ENCODE measurements at places on chromosomes 11 and 22. TPM values are rescaled to one million over a fixed set of nuclear protein-coding genes. Genes with fewer than 3 reads are reported as not detected.

GRCh38 chr22:47195156-47195483 is 432.7 kb downstream of the TBC1D22A start:
- no peak for DNase-seq

DNA sequence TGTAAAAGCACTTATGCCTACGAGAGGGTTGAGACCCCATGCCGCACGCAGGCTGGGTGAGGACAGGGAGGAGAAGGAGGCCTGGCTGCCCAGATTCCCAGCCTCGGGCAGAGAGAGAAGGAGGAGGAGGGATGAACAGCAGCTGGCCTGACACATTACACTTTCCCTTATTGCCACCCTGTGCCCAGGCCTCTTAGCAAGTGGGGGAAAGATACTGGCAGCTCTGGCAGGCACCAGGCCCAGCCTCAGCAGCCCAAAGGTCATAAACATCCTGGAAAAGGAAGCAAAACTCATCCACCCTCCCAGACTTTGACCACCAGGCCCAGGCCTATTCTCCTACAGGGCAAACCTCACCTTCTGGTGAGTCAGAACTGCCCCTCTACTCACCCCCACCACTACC is 4.7 kb downstream of the PLAAT3 start:
- no peak for DNase-seq

DNA sequence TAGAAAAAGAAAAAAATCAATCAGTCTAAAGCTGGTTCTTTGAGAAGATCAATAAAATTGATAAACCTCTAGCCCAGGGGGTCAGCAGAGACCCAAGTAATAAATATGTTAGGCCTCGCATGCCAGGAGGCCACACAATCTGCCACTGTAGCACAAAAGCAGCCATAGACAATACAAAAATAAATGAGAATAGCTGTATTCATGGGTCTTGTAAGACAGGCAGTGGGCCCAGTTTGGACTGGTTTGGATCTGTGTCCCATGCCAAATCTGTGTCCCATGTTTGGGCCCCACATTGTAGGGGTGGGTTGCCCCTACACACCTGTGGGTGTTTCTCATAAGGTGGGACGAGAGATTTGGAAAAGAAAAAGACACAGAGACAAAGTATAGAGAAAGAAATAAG is 6.6 kb upstream of the PLAAT4 start:
- DNase-seq = no peak

GRCh38 chr11:22473586-22473985 is 135.4 kb downstream of the SLC17A6 start:
- no peak for DNase-seq

GRCh38 chr11:104191124-104191523 is 27.2 kb upstream of the PDGFD start:
- DNase-seq = no peak

GRCh38 chr11:76141901-76142588 is 64.3 kb downstream of the WNT11 start:
- DNase-seq = no peak

- DNase-seq = no peak
These were observed 114.6 kb upstream of the BID start for GRCh38 chr22:17888855-17889254.

- no peak for DNase-seq
These were observed 17.5 kb downstream of the PDGFD start for GRCh38 chr11:104146421-104146820.

DNA sequence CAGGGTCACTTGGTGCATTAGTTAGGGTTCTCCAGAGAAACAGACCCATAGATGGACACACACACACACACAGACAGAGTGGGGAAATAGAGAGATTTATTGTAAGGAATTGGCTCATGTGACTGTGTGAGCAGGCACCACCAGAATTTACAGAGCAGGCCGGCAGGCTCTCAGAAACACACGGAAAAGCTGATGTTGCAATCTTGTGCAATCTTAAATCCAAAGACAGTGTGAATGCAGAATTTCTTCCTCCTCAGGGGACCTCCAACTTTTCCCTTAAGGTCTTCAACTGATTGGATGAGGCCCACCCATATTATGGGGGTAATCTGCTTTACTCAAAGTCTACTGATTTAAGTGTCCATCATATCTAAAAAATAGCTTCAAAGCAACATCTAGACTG is 49.8 kb downstream of the APIP start:
- DNase-seq = no peak

GRCh38 chr11:123519055-123519796 is 89.2 kb downstream of the GRAMD1B start:
- no peak for DNase-seq

DNA sequence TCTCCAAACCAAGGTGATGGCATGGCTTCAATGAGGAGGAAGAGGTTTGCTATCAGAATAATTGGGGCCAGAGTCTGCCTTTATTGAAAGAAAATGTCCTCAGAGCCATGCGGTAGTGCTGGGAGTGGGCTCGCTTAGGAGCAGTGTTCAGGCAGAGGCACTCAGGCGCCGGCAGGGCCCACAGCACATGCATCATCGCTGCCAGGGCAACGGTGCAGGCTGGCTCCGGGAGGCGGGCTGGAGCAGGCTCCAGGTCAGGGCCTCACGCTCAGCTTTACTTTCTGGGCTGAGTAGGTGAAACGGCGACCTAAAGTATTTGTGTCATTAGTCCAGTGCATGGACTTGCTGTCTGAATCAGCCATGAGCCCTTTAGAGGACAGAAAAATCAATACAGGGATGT is 169.9 kb upstream of the CCDC90B start:
- no peak for DNase-seq

DNA sequence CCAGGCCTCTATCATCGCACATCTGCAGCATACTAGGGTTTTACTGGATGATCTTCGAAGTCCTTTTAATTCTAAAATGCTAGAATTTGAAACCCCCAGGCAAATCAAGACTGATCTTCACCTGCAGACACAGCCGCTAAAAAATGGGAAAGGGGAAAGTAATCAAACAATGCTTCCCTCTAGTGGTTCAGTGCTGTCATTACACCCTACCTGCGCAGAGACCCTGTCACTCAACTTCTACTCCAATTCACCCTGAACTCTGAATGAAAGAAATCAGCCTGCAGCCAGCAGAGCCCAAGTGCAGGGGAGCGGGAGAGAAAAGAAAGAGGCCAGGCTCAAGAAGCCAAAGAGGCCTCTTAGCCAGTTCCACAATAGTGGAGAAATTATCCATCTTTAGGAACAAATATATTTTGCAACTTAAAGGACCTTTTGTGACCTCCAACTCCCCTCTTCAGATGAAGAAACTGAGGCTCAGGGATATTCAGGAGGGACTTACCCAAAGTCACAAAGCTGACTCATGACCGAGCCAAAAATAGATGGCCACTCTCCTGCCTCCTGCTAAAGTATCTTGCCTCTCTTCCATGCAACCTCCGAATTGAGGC is 33.0 kb downstream of the SERGEF start:
- no peak for DNase-seq

DNA sequence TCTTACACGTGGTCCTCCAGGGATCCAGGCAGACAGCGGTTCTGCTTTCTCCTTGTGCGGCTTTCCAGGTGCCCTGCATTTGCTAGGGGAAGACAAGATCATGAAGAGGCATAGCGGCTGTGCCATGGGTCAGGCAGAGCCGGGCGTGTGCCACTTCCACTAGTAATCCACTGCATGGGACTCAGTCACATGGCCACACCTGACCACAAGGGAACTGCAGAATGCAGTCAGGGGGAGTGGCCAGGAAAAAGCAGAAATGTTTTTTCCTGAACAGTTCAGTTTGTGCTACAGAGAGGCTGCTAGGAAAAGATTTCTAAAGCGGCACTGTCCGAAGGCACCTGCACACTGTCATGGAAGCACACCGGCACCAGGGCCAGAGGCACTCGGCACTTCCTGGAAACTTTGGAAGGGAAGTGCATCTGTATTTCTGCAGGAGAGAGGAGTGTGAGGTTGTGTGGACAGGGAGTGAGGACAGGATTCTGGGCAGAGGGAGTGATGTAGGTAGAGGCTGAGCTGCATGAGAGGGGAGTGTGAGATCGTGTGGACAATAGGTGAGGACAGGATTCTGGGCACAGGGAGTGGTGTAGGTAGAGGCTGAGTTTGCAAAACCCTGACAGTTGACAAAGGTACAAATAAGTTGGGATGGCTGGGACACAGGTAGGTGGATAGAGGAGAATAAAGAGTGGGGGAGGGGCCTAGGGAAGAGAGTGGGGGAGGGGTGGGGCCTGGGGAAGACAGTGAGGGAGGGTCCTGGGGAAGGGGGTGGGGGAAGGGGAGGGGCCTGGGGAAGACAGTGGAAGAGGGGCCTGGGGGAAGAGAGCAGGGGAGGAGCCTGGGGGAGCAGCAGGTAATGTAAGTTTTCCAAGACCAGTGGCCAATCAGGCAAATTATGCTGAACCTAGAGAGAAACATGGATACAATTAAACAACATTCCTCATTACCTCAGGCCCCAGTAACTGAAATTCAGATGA is 1436.3 kb downstream of the TBC1D22A start:
- DNase-seq = no peak

GRCh38 chr11:16899708-16900303 is 114.4 kb downstream of the PLEKHA7 start:
- no peak for DNase-seq

- no peak for DNase-seq
These were observed 536 bp downstream of the YWHAH start for GRCh38 chr22:31944700-31945442.

DNA sequence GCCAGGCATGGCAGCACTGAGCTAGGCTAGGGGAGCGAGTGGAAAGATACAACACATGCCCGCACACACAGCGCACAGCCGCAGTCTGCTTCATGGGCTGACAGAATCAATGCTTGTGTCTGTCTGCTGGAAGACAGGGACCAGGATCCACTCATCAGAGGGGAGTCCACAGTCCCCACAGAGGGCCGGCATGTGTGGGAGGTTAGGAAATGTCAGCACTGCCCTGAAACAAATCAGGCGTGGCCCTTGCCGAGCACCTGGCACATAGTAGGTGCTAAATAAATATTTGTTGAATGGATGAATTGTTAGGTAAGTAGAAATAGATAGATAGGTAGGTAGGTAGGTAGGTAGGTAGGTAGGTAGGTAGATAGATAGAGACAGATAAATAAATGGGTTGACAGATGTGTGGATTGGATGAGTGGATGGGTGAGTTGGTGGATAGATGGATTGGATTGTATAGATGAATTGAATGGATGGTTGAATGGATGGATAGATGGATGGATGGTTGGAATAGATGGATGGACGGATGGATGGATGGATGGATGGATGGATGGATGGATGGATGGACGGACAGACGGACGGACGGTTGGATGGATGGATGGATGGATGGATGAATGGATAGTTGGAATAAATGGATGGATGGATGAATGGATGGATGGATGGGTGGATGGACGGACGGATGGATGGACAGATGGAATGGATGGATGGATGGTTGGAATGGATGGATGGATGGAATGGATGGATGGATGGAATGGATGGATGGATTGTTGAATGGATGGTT is 3.3 kb downstream of the SLC22A12 start:
- DNase-seq = no peak

GRCh38 chr11:26849036-26849435 is 127.2 kb upstream of the SLC5A12 start:
- DNase-seq = no peak

DNA sequence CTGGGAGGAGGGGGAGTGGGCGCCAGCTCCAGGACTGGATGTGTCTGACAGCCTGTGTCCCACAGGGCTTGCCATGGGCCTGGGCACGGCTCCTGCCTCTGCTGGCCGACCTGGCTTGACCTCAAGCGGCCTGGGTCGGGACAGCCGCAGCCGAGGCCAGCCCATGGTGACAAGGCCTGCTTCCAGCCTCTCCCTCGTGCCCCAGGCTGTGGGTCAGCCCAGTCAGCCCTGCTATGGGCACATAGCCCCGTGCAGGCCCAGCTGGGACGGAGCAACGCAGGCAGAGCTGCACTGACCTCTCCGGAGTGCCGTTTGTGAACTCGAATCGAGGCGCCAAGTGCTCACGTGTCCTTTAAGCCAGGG is 17.9 kb downstream of the OSBPL5 start:
- no peak for DNase-seq

- DNase-seq = peak; percentile 32
These were observed 1.0 kb upstream of the PPP6R2 start for GRCh38 chr22:50341977-50342650.

- no peak for DNase-seq
These were observed 27.2 kb upstream of the MYO18B start for GRCh38 chr22:25714739-25715138.

DNA sequence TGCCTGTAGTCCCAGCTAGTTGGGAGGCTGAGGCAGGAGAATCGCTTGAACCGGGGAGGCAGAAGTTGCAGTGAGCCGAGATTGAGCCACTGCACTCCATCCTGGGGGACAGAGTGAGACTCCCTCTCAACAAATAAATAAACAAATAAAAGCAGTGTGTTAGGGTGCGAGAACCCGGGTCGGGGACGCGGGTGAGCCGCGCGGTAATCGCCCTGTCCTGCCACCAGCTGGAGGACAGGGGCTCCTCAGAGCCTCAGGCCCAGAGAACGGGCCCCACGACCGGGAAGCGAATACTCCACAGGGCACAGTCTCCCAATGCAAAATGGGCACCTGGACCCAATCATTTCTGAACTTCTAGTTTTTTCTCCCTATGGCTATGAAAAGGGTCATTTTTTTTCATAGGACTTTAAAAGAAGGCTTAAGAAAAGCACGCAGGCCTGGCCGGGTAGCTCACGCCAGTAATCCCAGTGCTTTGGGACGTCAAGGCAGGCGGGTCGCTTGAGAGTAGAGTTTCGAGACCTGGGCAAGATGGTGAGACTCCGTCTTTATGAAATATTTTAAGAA is 744 bp upstream of the MCM5 start:
- DNase-seq = no peak

DNA sequence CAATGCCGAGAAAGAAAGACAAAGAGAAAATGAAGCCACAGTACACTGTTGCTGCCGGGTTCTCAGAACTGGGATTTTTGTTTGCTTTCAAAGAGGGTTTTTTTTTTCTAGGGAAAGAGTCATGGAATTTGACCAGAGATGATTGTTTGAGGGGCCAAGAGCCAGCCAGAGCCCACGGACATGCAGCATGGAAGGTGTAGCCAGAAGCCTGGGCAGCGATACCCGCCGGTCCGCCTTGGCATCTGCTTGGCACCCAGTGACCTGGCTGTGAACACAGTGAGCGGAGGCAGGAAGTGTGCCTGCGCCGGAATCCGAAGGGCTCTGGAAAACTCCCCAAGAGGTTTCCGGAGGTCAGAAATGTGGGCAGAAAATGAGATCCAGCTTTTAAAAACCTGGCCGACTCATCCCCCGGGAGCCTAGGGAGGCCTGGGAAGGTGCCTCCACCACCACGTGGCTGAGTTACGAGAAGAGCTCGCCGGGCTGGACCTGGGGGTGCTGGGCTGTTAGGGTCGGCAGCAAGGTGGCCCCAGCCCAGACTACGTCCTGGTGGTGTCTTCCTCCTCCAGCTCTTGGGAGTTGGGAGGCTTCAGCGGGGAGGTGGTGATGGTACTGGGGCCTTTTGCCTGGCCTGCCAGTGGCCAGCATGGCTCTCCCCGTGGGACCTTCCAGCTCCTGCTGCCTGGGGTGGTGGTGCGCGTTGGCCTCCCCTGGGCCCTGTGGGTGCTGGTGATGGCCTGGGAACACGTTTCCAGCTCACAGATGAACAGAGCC is 61.6 kb upstream of the PPARA start:
- no peak for DNase-seq

The TMEM121B gene
- total RNA-seq = 1.5 TPM

The FGF4 gene
- not detected for total RNA-seq

The PDE3B gene
- 3.1 TPM for total RNA-seq

The SLC5A12 gene
- total RNA-seq = not detected

The KRTAP5-7 gene
- total RNA-seq = not detected

The NAALADL1 gene
- total RNA-seq = 21.7 TPM

The TTC9C gene
- total RNA-seq = 37.5 TPM

The PANX3 gene
- not detected for total RNA-seq

The HTR3A gene
- 0.25 TPM for total RNA-seq

The SLC35F2 gene
- 48.1 TPM for total RNA-seq

The SCGB2A2 gene
- total RNA-seq = not detected

The CWC15 gene
- 43.4 TPM for total RNA-seq

The FOLH1 gene
- 0.29 TPM for total RNA-seq

The PRDX5 gene
- total RNA-seq = 562 TPM

The CABP4 gene
- total RNA-seq = 0.17 TPM

The ZNF280B gene
- 4.0 TPM for total RNA-seq

Measured in kidney epithelial cell (primary cell).